Astrocyte (in vitro differentiated cells and primary cell): ENCODE measurements at places on chromosomes 7 and 10. TPM values are rescaled to one million over a fixed set of nuclear protein-coding genes. Genes with fewer than 3 reads are reported as not detected.

DNA sequence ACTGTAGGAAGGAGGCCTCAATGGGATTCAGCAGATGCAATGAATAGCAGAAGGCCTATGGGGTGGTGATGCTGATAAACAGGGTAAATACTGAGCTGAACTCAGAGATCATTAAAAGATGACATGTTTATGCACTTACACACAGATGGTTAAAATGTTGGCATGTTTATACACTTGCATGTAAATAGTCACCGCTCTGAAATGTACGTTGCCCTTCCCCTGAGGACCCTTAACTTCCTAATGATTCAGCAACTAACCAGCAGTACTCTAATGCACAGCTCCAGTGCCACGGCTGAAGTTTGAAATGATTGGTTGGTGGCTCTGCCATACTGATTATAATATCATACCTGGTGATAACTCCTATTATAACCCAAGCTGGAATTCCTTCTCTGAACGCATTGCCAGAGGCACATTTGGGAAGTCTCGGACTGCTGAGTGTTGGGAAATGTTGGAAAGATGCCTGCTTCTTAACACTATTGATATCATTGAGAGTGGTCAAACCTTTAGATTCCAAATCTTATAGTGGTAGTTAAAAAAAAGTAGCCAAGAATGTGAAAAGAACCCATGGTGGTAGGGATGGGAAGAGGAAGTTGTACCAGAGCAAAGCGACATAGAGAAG lies 3.7 kb upstream of the CAV1 start:
- DNase-seq: peak; percentile 38

GRCh38 chr10:61028861-61029361 lies 84.9 kb upstream of the RHOBTB1 start:
- DNase-seq: no peak

DNA sequence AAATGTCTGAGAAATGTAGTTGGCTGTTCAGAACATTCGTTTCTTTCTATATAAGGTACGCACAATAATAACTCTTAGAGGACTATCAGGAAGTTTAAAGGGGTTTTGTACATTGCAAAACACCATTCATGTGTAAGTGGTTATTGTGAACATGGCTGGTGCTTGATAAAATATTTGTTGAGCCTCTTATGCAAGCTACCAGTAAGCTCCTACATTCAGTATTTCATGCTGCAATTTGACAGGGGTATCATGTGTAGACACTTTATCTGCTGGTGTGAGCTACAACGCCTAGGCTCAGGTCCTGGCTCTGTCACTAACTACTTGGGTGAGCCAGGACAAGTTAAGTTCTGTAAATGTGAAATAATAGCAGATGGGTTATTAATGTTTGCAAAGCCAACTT lies 75.5 kb downstream of the MAP3K8 start:
- DNase-seq: no peak

The APBB1IP gene
- 0.23 TPM in 1 of 2 replicates, not detected in the other for total RNA-seq

- no peak for DNase-seq
Observed at GRCh38 chr7:95481271-95482165, 4.2 kb upstream of the ASB4 start.

GRCh38 chr10:116312548-116312947 lies 11.7 kb upstream of the CCDC172 start:
- no peak for DNase-seq

- DNase-seq: no peak
Observed at GRCh38 chr10:11449761-11450160, 161.7 kb downstream of the USP6NL start.

The PLCE1 gene
- 0.58 and 0.84 TPM in 2 replicates for total RNA-seq
